ENCODE measurements at places on chromosomes 1 and 21. TPM values are rescaled to one million over a fixed set of nuclear protein-coding genes. Genes with fewer than 3 reads are reported as not detected.

DNA sequence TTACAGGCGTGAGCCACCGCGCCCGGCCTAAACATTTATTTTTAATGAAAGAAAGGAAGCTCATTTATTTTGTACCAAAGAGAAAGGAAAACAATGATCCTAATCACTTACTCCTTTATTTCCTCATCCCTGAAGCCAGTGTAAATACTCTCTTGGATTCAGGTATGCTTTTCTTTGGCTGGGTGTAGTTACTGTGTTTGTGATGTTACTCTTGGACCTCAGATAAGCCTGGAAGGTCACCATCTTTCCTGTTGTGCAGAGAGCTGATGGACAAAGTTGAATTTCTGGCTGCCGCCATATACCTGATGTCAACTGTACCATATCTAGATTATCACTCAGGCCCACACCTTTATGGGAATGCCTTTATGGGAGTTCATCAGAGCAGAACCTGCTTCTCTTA lies 35.4 kb upstream of the FOXE3 start:
- DNase-seq = no peak

DNA sequence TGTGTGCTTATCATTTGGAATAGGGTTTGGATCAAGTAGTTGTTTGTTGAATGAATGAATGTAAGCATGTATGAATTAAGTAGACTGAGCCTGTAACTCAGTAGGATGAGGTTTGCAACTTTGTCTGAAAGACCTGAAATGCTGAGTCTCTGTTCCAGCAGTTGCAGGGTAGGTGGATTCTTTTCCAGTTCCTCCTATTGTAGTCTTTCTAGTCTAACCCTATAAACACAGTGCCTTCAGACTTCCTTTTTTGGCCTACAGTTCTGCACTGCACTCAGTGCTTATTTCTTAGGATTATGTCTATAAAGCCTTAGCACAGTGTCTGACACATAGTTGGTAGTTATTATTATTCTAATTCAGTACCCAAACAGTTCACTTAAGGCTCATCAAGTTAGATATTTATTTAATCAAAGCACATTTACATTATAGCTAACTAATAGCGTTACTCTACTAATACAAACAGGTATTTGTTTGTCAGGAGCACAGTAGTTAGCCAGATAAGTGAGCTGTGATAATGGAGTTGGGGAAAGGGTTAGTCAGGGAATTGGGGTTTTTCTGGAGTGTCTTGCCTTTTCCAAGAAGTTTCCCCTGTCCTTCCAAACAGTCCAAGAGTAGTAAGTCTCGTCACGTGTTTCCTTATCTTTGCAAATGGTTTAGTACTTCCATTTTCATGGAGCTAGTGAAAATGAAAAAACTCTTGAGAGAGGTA lies 45.0 kb downstream of the ABCD3 start:
- no peak for DNase-seq

- DNase-seq = peak; percentile 22
These were observed 833.5 kb downstream of the ADGRL2 start for GRCh38 chr1:82634266-82634665.

DNA sequence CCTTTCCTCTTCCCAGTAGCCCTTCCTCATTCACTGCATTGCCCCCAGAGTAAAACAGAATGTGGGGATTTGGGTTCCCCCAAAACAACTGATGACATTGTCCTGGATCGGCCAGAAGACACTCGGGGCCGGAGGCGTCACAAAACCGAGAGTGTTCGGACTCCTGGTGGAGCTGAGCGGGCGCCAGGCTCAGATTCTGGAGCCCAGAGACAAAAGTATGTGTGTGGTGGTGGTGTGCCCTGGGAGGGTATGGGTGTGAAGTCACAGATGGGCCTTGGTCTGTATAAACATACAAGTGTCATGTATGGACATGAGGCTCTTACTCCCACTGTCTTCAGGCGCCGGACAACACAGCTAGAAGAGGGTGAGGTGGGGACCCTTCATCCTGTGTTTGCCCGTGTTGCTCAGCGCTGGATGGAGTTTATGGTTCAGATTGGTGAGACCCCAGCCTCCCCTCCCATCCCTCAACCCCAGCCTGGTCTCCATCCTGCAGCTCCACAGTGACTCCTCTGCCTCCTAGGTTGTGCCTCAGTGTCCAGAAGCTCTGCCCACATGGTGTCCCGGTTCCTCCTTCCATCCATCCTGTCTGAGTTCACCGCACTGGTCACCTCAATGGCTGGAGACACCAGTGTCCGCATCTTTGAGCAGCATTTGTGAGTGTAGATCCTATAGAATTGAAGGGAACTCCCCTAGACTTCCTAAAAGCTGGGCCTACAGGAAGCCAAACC lies 12.4 kb downstream of the HYI start:
- DNase-seq = no peak

DNA sequence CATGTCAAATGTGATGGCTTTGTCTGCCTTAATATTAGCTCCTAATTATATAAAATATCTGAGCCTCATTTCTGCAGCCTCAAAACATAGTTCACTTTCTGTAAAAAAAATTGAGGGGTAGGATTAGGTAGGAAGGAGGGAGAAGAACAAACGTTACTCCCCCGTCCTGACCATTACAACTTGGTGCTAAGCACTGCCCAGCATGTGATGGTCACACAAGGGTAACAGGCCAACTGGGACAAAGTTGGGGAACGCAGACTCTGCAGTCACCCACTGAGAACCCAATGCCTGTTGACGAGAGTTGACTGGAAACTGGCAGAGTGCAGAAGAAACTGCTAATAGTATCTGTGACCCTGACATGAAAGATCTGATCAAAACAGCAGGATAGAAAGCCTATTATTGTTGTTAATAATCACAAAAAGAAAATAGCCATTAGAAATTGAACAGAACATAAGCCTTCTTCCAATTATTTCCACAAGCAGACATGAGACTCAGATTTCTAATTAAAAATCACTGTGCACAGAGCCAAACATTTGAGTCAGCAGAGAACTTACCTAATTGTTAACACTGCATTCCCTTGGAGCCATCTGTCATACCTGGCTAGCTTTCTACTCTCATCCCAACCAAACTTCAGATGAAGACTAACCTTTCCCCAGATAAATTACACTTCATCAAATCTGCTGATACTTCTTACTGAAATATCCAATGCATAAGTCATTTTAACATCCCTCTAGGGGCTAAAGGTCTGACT lies 5.5 kb downstream of the SORT1 start:
- peak; percentile 51 for DNase-seq

DNA sequence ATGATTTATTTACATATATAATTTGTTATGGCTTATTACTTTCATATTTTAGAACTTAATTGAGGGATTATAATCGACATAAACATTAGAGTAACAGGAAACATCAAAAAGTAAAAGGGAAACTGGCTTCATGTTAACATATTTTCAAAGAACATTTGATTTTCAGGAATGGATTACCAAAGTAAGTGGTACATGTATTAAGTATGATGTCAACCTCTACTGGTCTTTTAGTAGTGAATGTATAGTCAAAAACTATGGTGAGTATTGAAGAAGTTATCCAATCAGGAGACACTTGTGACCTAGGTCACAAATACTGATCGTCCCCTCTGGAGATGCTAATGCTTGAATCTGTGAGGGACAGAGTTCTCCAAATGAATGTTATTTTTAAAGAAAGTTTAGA lies 768.9 kb upstream of the ADGRL4 start:
- no peak for DNase-seq

The CLEC20A gene
- total RNA-seq = not detected

The ERG gene
- total RNA-seq = under 0.01 TPM

The SMPDL3B gene
- 0.26 TPM for total RNA-seq

The CHIA gene
- not detected for total RNA-seq
